ENCODE measurements at places on chromosomes 1 and 21.

DNA sequence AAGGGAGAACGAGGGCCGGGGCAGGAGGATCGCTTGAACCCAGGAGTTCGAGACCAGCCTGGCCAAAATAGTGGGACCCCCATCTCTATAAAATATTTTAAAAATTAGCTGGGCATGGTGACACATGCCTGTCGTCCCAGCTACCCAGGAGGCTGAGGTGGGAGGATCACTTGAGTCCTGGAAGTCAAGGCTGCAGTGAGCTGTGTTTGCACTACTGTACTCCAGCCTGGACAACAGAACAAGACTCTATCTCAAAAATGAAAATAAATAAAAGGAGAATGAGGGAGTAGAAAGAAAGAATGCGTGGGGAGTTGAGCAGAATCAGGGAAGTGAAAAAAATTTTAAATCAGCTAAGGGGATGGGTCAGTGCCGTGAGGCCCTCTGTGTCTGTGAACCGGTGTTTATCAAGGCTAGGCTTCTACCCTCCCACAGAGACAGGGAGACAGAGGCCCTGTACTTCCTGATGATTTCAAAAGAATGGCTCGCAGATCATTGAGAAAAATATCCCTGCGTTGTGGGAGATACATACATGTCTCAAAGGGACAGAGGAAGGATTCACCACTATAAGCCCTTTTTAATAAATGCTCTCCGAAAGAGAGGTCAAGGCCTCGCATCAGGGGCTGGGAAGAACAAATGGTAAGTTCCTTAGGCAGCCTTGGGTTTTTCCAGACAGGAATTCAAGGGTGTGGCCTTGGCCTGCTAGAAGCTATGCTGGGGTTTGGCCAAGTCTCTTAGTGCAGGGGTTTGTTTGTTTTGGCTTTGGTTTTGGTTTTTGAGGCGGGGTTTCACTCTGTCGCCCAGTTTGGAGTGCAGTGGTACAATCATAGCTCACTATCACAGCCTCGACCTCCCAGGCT is 20.7 kb downstream of the IL10RB start:
- no peak for DNase-seq

GRCh38 chr1:165629848-165630628 is 996 bp upstream of the MGST3 start:
- no peak for DNase-seq

- DNase-seq, result no peak
Measured at GRCh38 chr1:230065161-230065560, 1.9 kb upstream of the GALNT2 start.

- DNase-seq, result no peak
Measured at GRCh38 chr1:119829625-119830024, 18.4 kb upstream of the REG4 start.

DNA sequence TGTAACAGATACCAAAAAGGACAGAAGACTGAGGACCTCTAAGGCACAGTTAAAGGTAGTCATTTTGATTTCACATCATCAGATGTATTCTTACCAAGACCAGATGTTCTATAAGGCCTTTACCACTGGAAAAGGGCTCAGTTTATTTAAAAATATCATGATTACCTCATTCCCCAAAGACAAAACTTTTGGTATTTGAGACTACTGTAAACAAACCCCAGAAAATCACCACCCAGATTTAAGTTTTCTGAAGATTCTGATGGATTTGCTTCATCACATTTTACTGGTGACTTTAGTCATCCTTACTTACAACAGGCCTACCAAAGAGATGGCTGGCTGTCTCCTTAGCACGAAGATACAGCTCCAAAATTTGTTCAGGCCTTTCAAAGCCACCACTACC is 8.3 kb downstream of the ENAH start:
- DNase-seq, result no peak

DNA sequence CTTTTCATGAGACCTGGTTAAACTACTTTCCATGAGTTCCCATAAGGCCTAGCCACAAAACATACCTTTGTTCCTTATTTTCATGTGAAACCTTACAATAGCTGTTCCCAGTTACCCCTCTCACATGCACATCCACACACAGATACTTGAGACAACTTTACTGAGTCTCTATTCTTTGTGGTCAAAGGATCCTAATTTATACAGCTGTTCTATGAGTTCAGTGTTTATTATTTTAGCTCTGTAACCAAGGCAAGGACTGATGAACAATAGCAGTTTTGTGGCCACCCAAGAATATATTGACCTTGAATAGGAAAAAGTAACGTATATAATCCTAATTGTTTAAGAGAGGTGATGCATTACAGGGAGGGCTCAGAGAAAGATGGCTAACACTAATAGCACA is 160.5 kb upstream of the CACYBP start:
- no peak for DNase-seq

GRCh38 chr1:164971921-164972415 is 384.5 kb downstream of the LMX1A start:
- DNase-seq, result no peak

DNA sequence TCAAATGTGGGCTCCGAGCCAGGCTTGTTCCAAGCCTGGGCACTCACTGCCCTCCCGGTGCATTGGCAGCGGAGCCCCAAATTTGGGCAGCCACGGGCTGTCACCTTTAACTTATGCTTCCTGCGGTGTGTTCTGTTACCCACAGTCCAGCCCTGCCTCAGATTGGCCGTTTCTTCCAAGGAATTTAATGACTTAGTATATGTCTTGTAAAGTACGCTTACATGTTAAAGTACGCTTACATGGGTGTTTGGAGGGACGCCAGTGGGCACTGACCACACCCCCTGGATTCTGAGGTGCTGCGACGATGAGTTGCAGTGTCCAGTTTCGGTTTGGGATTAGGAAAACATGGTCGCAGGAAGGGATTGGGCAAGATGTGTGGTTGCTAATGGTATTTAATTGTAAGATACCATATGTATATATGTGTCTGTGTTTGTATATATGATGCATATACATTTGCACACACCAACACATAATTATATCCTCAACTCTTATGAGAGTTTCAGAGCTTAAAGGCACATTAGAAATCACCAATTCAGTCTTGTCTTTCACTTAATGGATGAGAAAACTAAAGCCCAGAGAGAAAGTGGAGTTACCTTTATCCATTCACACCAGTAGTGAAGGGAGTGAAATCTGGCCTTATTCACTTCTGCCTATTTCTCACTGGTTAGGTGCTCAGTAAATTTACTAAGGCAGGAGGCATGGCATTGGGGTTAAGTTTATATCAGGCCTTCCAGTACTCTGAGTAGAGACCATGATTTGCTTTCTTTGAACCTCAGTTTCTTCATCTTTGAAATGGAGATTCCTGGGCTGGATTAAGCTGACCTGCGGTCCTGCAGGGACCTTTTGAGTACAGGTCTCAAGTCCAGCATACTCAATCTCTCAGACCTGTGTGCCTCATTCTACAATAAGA is 1.0 kb downstream of the SMYD2 start:
- DNase-seq, result no peak

DNA sequence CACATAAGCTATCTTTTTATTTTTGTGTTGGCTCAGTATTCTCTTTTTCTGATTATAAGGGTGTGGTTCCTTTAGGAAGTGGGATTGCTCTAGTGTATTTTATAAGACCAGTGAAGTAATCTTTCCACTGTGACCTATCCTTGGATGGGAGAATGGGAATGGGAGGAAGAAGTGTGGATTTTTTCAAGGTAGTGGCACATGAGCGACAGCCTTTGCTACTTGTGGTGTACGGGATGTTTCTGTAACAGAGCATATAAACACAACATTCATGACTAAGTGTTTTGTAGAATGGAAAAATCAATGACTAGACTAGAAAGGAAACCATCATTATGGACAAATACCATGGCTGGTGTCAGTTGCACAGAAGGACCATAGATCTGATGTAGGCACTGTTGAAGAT is 209.6 kb downstream of the GIPC2 start:
- DNase-seq, result no peak

GRCh38 chr1:235160383-235160956 is 580 bp downstream of the RBM34 start:
- no peak for DNase-seq

DNA sequence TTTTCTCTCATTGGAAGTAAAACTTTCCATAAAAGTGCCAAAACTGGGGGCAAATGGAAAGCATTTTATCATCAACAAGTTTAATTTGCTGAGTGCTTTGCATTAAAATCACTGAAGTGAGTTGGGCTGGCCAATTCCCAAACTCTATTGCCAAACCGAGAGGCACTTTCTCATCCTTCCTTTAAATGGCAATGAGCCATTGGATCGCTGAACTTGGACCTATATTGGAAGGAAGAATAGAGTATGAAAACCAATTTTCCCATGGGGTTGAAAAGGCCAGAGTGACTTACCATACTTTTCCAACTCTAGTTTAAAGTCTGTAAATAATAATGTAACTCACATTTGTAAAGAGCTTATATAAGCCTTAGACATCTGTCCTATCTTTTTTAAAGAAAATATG is 189.1 kb upstream of the C1orf87 start:
- no peak for DNase-seq
